ENCODE measurements at places on chromosomes 6 and 20. TPM values are rescaled to one million over a fixed set of nuclear protein-coding genes. Genes with fewer than 3 reads are reported as not detected.

The GJA1 gene
- polyA plus RNA-seq = 65.7 TPM

The ACSS2 gene
- 44.5 TPM for polyA plus RNA-seq

The BEND6 gene
- polyA plus RNA-seq = 5.9 TPM

The MCHR2 gene
- polyA plus RNA-seq = 0.03 TPM

The APOM gene
- 106 TPM for polyA plus RNA-seq

The ECT2L gene
- 0.19 TPM for polyA plus RNA-seq

The CYP24A1 gene
- 4.2 TPM for polyA plus RNA-seq

The GABRR1 gene
- polyA plus RNA-seq = 2.1 TPM

The ZNF311 gene
- 6.8 TPM for polyA plus RNA-seq

The MRS2 gene
- polyA plus RNA-seq = 38.6 TPM

The SLC2A10 gene
- 17.1 TPM for polyA plus RNA-seq

The PM20D2 gene
- 43.3 TPM for polyA plus RNA-seq

The ADAM33 gene
- 9.9 TPM for polyA plus RNA-seq
